HTR-8/SVneo (cell line): ENCODE measurements at places on chromosomes 2 and 18.

- DNase-seq: no peak
Measured at GRCh38 chr18:54183390-54183789, 41.1 kb downstream of the MBD2 start.

DNA sequence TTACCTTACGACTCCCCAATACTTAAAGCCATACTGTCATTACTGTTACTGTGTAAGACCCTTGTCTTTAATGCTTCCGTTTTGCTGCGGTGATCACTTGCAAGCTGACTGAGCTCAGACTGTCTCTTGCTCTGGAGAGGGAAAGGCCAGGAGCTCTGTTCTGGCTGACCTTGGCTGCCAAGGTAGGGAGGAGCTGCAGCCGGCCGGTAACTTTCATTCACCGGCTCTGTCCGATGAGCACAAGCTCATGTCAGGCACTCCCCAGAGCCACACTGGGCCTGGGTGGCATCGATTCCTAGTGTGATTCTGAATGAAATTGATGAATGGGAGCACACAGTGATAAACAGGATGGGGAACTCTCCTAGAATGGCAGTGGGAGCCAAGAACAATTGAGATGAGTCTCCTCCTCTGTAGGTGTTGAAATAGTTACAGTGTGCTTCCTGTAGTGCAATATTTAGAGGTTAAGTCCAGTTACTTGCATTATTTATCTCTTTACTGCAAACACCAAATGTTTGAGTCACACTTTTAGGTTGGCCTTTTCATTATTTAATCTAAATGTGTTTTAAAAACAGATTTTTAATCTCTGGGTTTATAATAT, 100.9 kb downstream of the ATP9B start:
- DNase-seq: no peak

GRCh38 chr2:197626965-197627625, 48.3 kb downstream of the RFTN2 start:
- DNase-seq: no peak

DNA sequence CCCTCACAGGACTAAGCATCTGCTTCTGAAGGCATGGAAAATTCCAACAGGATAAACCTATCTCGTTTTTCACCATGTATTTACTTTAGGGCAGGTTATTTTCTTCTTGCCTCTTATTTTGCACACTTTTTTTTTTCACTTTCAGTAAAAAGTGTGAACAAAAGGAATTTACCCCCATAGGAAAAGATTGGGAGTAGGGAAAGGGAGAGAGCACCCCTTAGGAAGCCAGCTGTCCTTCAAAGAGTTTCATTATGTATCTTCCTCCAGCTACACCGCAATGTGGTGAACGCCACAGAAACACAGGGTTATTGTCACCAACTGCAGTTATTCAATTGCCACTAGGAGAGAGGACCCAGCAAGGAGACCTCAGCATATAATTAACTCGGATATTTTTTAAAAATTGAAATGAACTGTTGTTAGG, 286.2 kb upstream of the VRK2 start:
- no peak for DNase-seq

GRCh38 chr18:36315736-36316135, 18.2 kb downstream of the FHOD3 start:
- DNase-seq: no peak

GRCh38 chr2:193024791-193025190, 830.1 kb upstream of the TMEFF2 start:
- no peak for DNase-seq

- no peak for DNase-seq
Measured at GRCh38 chr18:24491927-24492834, 31.7 kb downstream of the HRH4 start.
